SW 1271 (cell line): ENCODE measurements at places on chromosomes 1 and 21.

DNA sequence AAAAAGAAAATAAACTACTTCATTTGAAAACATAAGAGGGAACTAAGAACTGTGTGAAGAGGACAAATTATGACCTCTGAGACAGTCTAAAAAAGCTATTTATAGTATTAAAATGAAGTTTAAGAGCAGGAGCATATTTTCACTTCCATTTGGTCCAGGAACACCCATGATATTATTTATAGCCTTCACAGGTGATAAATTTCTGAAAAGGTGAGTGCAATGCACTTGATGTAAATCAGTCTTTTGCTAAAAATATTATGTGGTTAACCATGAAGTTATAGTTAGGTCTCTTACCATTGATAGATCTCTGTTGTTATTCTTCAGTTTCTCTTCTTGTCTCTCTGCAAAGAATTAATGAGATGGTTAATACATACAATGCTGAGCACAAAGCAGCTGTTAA, 14.7 kb downstream of the TMCO1 start:
- no peak for DNase-seq

- no peak for DNase-seq
Observed at GRCh38 chr1:174239541-174239940, 80.2 kb downstream of the RABGAP1L start.

DNA sequence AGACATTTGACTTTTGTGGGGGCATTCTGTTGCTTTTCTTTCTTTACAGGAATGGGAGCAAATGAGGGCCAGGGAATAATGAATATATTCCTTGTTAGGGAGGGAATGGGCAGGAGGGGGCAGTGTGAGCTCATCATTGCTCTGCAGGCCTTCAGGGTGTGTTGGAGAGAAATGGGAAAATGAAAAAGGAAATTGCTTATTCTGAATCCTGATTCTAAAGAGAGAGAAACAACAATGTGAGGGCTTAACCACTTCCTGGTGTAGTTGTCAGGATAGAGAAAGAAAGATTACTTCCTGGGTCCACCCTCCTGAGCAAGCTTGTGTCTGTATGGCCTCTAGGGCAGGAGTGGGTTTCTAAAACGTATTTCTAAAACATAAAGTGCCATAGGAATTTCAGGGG, 28.3 kb downstream of the VANGL2 start:
- DNase-seq = peak; percentile 25

GRCh38 chr1:70567167-70567566, 156.1 kb downstream of the CTH start:
- no peak for DNase-seq

- DNase-seq = no peak
Observed at GRCh38 chr1:230550428-230550827, 91.9 kb upstream of the COG2 start.

- no peak for DNase-seq
Observed at GRCh38 chr1:157371826-157372225, 180.5 kb downstream of the FCRL5 start.

DNA sequence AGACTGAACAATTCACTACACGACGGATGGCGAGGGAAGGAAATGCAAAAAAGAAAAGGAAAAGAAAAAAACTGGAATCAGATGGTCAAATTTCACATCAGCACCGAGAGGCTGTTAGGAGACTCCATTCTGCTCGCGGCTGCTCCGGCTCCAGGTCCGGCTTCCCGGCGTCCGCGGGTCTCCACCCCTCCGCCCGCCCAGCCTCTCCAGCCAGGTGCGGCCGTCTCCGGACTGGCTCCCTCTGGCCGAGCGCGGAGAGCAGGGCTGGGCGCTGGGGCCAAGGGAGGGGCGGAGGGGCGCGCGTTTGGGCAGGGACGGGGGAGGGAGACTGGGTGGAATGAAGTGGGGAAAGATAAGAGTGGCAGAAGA, 332 bp downstream of the KCNJ6 start:
- DNase-seq = no peak

DNA sequence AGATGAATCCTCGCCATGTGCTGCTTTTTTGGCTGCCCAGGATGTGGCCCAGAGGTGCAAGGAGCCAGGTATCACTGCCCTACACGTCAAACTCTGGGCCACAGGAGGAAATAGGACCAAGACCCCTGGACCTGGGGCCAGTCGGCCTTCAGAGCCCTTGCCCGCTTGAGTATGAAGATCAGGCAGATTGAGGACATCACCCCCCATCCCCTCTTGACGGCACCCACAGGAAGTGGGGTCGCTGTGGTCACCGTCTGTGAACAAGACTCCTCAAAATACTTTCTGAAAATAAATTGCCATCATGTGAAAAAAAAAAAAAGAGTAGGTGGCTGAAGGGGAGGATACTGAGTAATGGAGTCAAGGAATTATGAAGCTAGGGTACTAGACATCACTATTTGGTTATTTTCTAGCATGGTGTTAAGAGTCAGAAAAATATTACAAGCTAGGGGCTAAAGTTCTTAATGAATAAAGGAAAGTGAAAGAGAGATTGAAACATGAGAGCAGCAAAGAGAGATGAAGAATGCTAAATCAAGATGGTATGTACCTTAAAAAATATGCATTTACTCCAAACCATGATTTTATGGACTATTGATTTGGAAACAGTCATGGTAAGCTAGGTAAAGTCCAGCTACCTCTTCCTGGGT, 84.9 kb downstream of the CLEC20A start:
- DNase-seq = no peak

GRCh38 chr1:113929750-113930498, 800 bp downstream of the HIPK1 start:
- DNase-seq = peak; percentile 50

DNA sequence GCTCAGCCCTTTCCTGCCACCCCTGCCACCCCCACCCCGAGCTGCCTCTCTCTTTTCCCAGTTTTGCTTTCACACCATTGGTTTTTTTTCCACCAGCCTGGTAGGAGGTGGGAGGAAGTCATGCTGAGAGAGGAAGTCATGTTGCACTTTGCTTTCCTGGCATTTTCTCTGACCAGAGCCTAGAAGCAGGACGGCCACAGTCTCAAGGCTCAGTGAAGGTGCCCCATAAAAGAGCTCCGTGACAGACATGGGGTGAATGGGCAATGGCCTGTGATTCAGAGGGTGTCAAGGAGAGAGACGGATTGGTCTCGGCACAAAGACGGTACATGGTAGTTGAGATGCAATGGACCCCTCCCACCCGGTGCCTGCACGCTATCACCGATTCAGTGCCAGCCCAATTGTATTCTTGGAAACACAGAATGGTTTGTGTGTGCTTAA, 42.1 kb upstream of the DMRTB1 start:
- no peak for DNase-seq

DNA sequence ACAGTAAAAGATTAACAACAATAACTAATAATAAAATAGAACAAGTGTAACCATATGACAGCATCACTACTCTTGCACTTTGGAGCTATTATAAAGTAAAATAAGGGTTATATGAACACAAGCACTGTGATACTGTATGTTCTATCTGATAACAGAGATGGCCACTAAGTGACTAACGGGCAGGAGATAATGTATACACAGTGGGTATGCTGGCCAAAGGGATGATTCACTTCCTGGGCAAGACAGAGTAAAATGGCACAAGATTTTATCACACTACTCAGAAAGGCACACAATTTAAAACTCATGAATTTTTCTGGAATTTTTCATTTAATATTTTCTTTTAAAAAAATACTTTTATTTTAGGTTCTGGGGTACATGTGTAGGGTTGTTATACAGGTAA, 12.3 kb downstream of the SLC9C2 start:
- DNase-seq = no peak

GRCh38 chr1:217563179-217563578, 67.7 kb downstream of the GPATCH2 start:
- no peak for DNase-seq

GRCh38 chr1:37323486-37324377, 150.6 kb upstream of the ZC3H12A start:
- no peak for DNase-seq

GRCh38 chr1:215202868-215203267, 120.3 kb downstream of the KCNK2 start:
- DNase-seq = no peak

GRCh38 chr1:113963281-113963906, 15.9 kb upstream of the OLFML3 start:
- DNase-seq = no peak

GRCh38 chr1:9849691-9850441, 26.1 kb upstream of the CLSTN1 start:
- no peak for DNase-seq

- DNase-seq = no peak
Observed at GRCh38 chr1:192580351-192580962, 4.9 kb downstream of the RGS1 start.

DNA sequence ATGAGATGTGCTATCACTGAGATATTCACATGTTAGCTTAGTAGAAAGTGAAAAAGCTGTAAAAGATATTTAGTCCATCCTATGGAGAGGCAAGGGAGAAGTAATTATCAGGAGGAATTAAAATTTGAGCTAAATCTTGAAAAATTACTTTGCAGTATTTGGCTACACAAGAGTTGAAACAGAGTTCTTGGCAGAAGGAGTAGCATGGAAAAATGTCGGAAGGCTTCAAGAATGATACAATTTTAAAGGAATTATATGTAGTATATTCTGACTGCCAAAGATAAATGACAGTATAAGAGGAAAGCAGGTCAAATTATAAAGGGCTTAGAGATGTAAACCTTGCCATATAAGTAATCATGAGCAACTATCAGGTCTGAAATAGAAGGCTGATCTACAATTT, 518.9 kb downstream of the BRINP3 start:
- DNase-seq = no peak

GRCh38 chr1:22224091-22224490, 81.2 kb upstream of the WNT4 start:
- no peak for DNase-seq

GRCh38 chr21:37337179-37337578, 29.4 kb upstream of the DYRK1A start:
- DNase-seq = no peak

DNA sequence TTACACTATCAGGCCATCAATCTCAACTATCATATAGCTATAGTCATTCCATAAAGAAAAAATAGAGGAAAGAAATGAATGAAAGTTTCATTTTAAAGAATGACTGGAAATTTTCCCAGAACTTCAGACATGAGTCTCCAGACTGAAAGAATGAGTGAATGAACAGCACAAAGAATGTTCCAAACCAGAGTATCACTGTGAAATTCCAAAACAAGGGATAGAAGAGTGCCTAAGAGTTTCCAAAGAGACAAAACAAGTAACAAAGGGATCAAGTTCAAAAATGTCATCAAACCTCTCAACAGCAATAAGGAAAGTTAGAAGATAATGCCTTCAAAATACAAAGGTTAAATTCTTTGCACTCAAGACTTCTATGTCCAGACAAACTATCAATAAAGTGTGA, 114.9 kb downstream of the DENND1B start:
- DNase-seq = no peak

GRCh38 chr1:26697978-26698849, 2.4 kb downstream of the ARID1A start:
- peak; percentile 75 for DNase-seq

GRCh38 chr1:59124166-59124565, 172.7 kb upstream of the FGGY start:
- DNase-seq = no peak

DNA sequence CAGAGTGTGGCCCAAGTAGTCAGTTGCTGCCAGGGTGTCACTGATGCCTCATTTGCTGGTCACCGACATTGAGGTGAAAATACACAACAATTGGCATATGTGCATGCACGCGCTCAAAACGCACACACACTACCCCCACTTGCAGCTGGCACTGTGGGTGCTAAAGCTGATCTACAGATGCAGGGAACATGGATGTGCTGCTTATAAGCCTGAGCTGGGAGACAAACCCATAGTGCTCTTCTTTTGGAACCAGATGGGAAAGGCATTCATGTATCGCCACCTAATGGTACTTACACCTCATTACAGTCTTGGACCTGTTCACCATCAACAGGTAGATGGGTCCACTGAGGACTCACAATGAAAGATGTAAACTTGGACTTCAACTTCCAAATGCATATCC, 70.3 kb upstream of the CAMK1G start:
- peak; percentile 4 for DNase-seq

GRCh38 chr1:243236604-243237252, 18.4 kb downstream of the CEP170 start:
- no peak for DNase-seq

GRCh38 chr1:200636681-200637080, 16.1 kb upstream of the KIF14 start:
- no peak for DNase-seq

DNA sequence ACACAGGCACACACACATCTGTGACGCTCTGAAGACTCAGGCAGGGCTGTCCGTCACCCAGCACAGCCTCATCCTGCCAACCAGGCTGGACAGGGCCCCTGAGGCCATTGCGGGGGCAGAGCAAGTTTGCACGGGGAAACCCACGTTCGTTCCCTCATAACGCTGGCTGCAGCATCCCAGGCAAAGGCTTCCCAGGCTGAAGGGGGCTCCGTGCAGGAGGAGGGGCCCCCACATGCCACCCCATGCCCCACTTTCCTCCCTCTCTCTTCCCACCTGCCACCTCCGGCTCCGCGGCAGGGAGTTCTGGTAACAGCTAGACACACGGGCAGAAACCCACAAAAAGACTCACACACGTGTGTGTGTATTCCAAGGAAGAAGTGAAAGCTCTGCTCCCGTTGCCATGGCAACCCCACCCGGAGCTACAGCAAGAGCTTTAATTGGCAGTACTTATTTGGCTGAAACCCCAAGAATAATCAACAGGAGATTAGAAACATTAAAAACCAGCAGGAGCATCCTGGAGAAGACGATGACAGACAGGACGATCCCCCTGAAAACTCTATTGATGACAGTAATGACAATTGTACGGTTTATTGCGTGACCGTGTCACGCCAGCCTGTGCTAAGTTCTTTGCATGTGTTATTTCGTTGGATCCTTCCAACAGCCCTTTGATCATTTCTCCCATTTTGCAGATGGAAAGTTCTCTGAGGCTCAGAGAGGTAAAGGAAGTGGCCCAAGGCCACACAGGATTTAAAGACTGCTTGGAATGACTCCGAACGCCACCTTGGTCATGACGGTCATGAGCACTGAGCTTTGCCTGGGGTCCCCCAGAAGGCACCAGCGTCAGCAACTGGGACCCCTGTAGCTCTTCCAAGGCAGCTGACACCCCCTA, 247.1 kb downstream of the NPHP4 start:
- no peak for DNase-seq

DNA sequence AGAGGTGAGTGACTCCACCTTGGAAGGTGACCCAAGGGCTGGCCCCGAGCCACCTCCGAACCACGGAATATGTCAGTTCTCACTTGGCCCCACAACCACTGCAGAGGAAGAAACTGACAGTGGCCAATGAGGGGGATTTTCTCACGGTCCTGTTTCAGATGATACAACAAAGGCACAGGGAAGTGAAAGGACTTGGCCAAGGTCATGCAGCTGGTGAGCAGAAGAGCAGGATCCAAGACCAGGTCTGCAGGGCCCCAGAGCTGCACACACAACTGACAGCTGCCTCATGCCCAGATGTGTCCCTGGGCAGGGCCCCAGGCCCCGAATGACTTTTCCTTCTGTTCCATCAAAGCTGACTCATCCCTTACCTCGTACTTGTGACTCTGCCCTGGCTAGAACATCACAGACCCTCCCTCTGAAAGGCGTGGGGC, 25.8 kb upstream of the EVA1B start:
- DNase-seq = no peak

GRCh38 chr1:89760496-89760895, 60.3 kb upstream of the LRRC8D start:
- DNase-seq = no peak
